ENCODE measurements at places on chromosomes 4 and X.

DNA sequence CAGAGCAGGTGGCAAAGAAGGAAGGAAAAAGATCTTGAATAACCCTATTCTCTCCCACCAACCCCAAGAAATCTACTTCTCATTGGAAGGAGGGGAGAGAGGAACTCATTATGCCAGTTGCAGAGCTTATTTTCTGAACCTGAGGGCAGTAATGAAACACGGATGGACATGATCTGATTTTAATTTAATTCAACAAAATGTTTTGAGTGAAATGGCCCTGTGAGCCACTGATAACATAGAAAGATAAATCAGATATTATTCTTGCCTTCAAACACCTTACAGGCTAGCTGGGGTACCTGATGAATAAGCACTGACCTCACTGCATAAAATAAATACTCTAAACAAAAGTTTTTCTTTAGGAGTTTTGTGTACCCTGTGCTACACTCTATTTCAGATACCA lies 30.3 kb downstream of the DAPP1 start:
- no peak for DNase-seq

GRCh38 chr4:3111461-3111860 lies 37.0 kb downstream of the HTT start:
- DNase-seq, result no peak

DNA sequence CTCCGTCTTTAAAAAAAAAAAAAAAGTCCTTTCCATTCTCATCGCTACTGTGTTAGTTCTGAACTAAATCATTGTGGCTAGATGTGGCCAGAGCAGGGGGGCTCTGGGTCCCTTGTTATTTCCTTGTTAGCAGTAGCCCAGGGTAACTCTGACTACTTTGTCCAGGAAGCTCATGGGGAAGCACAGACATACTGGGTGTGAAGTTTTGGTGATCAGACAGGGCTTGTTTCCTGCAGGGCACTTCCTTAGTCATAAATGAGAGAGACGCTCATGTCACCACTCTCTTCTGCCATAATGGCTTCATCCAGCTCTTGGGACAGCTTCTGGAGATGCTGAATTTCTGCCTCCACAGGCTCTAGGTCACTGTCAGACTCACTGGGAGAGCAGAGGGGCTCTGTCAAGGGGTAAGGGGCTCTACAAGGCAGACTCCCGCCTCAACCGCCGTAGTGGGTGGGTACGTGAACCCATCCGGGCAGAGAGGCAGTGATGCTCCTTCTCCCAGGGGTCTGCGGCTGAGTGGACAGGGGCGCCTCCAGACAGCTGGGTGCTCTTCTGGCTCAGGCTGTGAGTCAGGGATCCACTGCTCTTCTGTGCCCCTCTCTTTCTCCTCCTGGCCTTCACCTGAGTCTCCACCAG lies 12.9 kb downstream of the STIM2 start:
- peak; percentile 87 for DNase-seq

DNA sequence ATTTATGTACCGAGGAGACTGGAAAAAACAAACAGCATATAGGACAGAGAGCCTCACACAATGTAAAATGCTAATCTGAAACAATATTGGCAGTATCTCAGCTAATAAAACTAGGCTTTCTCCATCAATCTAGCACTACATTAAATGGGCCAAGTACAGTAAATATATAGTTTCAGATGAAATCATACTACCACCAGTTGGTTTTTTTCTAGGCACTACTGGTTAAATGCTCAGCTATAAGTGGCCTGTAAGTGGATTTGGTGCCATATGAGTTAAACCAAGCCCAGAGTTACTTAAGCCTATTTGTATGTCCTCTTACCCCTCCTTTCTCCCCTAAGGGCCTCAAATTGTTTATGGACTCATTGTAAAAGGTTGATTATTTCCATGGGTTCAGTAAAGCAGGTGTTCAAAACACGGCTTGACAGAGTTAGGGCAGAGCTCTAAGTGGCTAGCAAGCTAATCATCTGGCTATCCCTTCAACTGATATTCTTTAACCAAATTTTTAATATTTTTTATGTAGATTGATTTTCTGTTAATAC lies 57.5 kb downstream of the FAM13A start:
- DNase-seq, result no peak

DNA sequence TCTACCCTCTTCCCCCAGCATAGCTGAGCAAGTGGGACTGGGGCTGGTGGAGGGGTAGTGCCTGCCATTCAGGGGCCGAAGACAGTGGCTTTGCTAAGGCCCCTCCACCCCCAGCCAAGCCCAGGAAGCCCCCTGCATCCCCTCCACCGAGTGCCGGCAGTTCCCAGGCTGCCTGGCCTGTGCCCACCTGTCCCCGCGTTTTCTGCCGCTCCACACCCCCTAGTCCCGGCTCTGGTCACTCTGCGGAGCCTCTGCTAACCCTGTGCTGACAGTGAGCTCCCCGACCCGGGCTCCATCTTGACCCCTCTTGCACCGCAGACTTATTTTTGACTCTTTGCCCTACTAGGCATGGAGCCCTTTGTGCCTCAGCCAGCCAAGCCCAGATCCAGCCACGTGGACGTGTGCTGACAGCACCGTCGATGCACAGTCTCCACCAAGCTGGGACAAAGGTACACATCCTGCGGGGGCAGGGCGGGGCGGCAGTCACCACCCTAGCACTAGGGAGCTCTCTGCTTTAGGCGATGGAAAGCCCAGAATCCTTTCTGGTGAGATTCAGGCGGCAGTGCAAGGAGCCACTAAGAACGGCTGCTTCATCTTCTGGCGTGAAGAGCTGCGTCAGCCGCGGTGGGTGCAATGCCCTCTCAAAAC lies 96.6 kb downstream of the PHKA2 start:
- no peak for DNase-seq

GRCh38 chr4:153022241-153022715 lies 86.2 kb downstream of the FHDC1 start:
- no peak for DNase-seq

DNA sequence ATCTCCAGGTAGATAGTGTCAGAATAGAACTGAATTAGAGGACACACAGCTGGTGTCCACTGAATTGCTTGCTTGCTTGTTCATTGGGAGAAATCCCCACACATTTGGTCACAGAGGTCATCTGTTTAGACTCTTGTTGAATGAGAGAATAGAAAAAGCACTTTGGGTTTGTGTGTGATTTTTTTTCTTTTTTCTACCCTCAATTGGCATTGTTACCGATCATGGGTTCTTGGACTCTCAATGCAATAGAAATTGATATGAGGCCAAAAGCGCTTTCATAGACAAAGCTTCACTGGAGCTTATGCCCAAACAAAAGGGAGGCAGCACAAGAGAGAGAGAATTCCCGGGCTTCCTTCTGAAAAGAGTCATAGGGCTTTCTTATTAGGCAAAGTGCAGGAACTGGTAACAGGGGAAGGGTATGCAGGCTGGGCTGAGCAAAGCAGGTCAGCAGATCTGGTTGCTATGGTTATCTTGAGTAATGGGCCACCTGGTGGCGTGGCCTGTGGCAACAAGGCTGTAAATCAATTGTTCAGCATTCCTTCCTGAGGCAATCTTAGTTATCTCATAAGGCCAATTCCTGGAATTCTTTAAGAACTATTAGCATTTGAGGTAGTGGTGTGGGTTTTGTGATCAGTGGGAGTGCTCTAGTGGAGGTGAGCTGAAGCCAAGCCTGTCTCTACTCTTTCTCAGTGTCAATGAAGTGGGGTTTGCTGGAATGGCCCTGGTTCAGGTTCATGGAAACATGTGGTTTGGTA lies 5.3 kb upstream of the GPR82 start:
- no peak for DNase-seq

DNA sequence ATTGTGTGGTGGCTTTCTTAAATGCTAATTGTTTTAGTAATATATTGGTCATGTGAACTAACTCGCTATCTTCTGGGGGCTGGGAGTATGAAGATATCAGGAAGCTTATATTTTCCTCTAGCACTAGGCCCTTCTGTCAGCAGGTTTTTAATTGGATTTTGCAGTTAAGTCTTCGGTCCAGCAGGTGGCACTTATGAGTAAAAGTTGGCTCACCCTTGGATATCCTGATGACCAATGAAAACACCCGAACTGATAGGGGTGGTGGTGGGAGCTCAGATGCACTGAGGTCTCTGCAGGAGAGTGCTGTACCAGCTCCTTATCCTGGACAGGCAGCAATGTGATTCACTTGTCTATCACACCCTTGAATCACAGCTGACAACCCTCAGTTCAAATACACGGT lies 1365.8 kb upstream of the DIAPH2 start:
- no peak for DNase-seq

- DNase-seq, result no peak
Measured at GRCh38 chrX:117335209-117335608, 781.4 kb downstream of the KLHL13 start.

GRCh38 chr4:155245105-155245504 lies 36.7 kb downstream of the NPY2R start:
- DNase-seq, result no peak

DNA sequence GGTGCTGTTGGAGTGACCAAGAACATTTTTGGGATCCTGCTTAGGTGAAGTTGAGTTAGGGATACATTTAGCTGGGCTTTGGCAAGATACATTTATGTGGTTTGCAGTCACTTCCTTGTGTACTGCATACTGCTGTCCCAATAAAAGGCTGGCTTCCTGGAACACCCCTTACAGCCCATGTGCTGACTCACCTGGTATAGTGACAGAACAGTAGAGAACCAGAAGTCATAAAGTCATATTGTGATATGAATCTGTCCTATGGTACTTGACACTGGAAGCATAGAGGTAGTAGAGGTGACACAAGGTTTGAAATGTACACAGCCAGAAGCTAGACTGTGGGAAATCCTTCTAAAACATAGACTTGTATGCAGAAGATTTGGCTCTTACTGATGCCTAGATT lies 55.3 kb upstream of the SLC25A43 start:
- no peak for DNase-seq

DNA sequence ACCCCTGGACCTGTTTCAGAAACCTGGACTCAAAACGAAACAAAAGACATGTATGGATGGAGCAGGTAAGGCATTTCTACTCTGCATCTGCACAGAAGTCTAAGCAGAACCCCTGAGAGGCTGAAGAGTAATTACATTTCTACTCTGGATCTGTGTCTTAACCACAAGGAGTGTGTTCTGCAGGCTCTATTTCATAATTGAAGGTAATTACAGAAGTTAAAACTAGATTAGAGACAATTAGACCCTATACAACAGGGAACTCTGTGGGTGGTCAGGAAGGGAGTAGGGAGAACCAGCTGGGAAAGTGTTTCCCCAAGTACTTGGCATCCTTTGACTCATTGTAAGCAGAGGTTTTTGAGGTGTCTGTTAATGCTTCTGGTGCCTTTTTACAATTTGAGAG lies 69.8 kb downstream of the IGSF1 start:
- no peak for DNase-seq

DNA sequence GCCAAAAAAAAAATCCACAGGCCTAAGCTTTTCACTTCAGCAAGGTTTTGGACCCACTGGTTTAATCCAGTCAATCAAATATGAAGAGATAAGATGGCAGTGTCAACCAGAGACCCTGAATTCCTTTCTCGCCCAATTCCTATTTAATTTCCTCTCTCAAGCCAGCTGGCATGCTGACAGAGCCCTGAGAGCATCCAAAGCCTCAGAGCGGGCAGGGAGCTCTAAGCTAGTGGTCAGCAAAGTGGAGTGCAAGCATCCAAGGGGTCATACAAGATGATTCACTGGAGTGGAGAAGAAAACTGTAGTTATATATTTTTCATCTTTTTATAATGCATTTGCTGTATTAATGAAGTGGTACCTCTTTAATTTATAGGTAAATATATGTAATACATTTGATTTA lies 37.8 kb upstream of the PRPS2 start:
- DNase-seq, result no peak

DNA sequence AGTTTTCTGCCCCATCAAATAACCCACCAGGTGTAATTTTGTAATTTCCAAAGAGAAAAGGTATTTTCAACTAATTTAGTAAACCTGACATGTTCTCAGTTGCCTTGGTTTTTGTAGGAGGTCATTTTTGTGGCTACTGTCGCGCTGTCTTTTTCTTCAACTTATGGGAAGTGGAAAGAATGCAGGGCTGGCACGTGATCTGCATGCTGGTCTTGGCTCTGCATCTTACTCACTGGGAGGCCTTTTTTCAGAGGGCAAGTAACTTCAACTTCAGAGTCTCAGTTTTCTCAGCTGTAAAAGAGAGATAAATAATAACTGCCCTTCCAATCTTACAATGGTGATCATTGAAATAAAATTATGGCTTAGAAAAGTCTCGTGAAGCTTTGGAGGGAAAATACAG lies 109.9 kb upstream of the SMIM10 start:
- no peak for DNase-seq

DNA sequence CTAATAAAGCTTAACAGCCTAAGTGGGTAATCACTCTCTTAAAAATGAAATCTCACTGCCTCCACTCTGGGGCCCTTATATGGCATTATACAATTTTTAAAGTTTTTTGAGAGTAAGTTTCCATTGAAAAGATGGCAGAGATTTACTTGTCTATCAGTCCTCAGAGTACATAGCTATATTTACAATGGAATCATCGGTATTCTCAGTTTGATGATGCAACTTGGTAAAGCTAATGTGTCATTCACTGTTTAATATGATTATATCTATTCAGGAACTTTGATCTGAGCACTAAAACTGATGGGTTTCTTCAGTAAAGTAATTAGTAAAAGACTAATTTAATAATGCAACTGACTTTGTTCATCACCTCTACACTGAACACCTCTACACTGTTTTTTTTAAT lies 51.6 kb downstream of the CT47B1 start:
- no peak for DNase-seq

DNA sequence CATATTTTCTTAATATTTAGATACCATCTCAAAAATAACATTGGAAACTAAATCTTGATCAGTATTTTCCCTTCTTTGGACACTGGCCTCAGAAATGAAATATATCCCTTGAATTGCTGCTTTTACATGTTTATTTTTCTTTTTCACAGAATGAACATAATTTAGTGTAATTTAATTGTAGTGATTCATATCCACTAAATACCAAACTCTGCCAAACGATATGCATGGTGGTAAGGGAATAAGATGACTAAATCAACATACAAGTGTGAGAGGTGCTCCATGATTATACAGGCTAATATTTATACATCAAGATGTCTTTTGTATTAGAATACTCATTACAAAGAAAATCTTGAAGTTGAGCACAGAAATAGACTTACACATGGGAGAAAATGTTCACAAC lies 216.8 kb upstream of the PACRGL start:
- no peak for DNase-seq

- DNase-seq, result no peak
Measured at GRCh38 chrX:19545651-19546050, 30.3 kb upstream of the MAP3K15 start.

Measured in CD4-positive, alpha-beta T cell treated with Interleukin-12 subunit alpha and Interleukin-12 subunit beta, for 1 hour (primary cell).